ENCODE measurements at places on chromosomes 5 and 9.

DNA sequence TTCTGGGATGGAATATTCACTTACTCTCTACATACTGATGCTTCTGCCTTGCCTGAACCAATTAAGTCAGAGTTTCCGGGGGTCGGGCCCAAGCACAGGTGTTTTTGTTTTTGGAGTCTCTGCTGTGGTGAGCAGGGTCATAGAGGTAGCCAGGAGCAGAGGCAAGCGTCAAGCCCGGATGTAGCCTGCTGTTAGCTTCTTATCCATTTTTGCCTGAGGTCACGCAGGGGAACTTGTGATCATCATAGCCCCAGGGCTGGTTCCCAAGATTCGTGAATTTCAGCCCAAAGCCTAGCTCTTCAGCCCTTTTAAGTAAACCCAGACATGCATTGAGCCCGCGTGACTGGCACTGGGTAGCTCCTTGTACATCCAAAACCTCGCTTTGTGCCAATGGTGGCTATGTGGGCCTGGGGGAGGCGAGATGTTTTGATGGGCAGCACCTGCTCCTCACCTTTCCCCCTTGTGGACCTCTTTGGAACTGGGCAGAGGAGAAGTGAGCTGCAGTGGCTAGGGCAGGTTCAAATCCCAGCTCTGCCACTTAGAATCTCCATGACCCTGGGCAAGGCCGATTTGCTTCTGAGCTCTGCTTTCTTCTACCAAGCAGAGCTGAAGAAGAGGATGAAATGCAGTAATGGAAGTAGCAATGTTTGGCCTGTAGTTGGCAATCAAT, 33.7 kb downstream of the FGF18 start:
- peaks cover 15% of the 10 kb centered on the region for H3K4me1 ChIP-seq
- H3K27me3 ChIP-seq = no peaks in the 10 kb centered on the region
- H3K4me3 ChIP-seq = no peak overlapping the region
- DNase-seq = no peak

DNA sequence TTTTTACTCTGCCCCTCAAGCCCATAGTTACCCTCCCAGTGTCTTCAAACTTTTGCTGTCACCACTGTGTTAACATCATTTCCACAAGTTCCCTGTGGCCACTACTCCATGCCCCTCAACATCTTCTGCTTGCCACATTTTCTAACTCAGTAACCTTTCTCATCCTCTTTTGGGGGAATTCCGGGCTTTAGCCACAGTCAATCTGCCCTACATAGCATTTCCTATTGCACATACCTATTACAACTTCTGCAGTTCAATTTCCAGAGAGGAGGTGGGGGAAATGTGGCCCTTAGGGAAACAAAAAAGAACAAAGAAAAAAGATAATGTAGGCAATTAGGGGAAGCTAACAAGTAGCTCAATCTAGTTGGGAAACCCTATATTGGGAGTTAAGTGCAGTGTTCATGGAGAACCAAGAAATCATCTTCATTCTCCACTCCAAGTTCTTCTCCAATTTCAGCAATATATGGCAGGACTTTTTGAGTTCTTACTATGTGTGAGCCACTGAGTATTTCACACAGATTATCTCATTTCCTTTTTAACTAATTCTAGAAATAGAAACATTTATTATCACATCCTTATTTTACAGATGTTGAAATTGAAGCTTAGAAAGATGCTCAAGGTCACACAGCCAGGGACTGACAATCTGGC, 40.2 kb upstream of the LPAR1 start:
- no peak for DNase-seq
- H3K4me3 ChIP-seq = no peak overlapping the region
- no peaks in the 10 kb centered on the region for H3K36me3 ChIP-seq

- H3K4me3 ChIP-seq = no peak overlapping the region
- no peak for DNase-seq
- H3K36me3 ChIP-seq = no peaks in the 10 kb centered on the region
- no peaks in the 10 kb centered on the region for H3K27me3 ChIP-seq
- no peak overlapping the region for H3K27ac ChIP-seq
Observed at GRCh38 chr5:95940758-95941682, 20.6 kb downstream of the ELL2 start.

GRCh38 chr5:136038635-136039034, 9.8 kb downstream of the TGFBI start:
- no peaks in the 10 kb centered on the region for H3K36me3 ChIP-seq
- peaks cover 47% of the 10 kb centered on the region for H3K4me1 ChIP-seq
- H3K27me3 ChIP-seq = no peaks in the 10 kb centered on the region
- no peak overlapping the region for H3K4me3 ChIP-seq
- DNase-seq = no peak

- H3K27ac ChIP-seq = no peak overlapping the region
- no peaks in the 10 kb centered on the region for H3K36me3 ChIP-seq
Observed at GRCh38 chr5:157132281-157132612, 10.4 kb downstream of the MED7 start.

DNA sequence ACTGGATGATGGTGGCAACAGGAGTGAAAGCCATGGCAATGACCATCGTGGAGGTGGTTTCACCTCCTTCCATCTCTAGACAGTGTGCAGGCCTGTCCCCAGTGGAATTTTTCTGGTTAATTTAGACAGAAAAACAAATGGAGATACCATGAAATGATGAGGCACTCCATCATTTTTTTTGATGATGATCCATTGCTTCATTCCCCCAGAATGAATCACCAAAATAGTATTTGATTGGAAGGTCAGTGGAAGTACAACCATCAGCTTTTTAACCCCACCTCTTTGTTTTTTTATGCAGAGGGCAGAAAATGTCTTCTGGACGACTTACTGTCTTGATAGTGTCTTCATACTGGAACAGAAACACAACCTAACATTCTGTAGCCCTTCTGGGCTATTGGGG, 42.6 kb upstream of the ADRA1B start:
- no peak for DNase-seq
- no peak overlapping the region for H3K4me3 ChIP-seq
- no peaks in the 10 kb centered on the region for H3K4me1 ChIP-seq
- H3K36me3 ChIP-seq = no peaks in the 10 kb centered on the region
- no peak overlapping the region for H3K27ac ChIP-seq

- peaks cover 19% of the 10 kb centered on the region for H3K4me1 ChIP-seq
- peak; percentile 54 for DNase-seq
- H3K27ac ChIP-seq = no peak overlapping the region
- H3K27me3 ChIP-seq = no peaks in the 10 kb centered on the region
Observed at GRCh38 chr5:59218424-59219045, 635.7 kb downstream of the RAB3C start.

GRCh38 chr5:157025093-157025698, 33.7 kb downstream of the HAVCR1 start:
- H3K4me1 ChIP-seq = no peaks in the 10 kb centered on the region
- H3K4me3 ChIP-seq = no peak overlapping the region
- no peaks in the 10 kb centered on the region for H3K36me3 ChIP-seq
- DNase-seq = no peak
- H3K27ac ChIP-seq = no peak overlapping the region
- no peaks in the 10 kb centered on the region for H3K27me3 ChIP-seq

DNA sequence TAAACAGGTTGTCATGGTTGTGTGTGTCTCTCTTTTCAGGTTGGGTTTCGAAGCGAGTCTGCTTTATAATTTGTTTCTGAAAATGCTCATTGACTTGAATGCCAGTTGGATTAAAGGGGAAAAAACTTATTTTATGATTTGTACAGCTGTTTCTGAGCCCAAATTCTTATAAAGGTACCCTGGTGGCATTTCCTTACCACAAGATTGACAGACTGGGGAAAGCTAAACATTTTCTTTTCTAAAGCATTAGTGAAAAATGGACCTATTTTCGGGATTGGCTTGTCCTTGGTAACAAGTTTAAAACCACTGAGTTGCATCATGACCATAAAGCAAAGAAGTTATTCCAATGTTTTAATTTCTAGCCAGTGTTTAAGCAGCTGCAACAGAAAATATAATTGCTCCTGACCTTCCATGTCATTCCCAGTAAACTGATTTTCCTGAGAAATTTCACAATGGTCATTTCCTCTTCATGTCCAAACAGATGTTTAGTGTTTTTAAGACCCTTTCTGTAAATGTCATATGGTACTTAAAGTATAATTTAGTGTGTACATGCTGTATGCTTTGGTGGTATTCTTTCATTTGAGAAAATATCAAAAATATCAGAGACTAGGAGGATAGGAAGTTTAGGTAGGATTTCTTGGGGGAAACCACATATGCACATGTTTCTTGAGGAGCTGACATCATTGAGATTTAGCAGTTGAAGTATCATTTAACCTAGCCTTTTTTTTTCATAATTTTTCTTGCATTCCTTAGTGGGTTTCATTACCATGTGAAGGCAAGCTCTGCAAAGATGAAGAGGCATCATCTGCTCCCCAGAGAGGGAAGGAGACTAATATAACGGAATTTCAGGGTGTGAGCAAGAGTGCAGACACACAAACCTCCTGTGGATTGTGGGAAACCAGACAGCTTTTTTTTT, 667.1 kb upstream of the RGMB start:
- H3K27me3 ChIP-seq = no peaks in the 10 kb centered on the region
- H3K4me3 ChIP-seq = no peak overlapping the region
- peaks cover 40% of the 10 kb centered on the region for H3K4me1 ChIP-seq
- H3K36me3 ChIP-seq = no peaks in the 10 kb centered on the region
- peak; percentile 42 for DNase-seq
- no peak overlapping the region for H3K27ac ChIP-seq

DNA sequence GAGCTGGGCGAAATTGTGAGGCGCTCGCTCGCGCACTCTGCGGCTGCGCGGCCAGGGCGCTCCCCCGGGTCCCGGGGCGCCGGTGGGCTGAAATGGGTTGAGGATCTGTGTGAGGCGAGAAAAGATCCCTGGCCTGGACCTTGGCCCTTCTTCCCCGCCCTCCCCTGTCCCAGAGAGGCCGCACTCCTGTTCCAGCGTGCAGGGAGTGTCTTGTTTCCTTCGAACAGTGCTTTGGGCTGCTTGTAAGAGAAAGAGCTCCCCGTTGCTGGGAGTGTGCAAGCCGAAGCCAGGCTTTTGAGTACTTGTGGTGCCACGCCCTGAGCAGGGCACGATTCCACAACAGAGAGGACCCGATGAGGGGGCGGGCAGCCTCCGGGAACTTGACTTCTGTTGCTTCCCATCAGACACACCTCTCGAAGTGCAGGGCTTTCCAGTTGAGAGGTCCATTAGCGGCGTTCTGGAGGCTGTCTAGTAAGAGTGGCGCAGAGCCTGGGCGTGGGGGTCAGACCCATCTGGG, 535 bp downstream of the DOLPP1 start:
- no peak for DNase-seq
- H3K36me3 ChIP-seq = no peaks in the 10 kb centered on the region
- H3K27me3 ChIP-seq = no peaks in the 10 kb centered on the region
- peak overlapping the region; percentile 81 for H3K4me3 ChIP-seq

GRCh38 chr5:94690778-94691177, 72.3 kb downstream of the SLF1 start:
- no peak for DNase-seq
- peaks cover 15% of the 10 kb centered on the region for H3K4me1 ChIP-seq
- no peaks in the 10 kb centered on the region for H3K36me3 ChIP-seq
- H3K27ac ChIP-seq = no peak overlapping the region

DNA sequence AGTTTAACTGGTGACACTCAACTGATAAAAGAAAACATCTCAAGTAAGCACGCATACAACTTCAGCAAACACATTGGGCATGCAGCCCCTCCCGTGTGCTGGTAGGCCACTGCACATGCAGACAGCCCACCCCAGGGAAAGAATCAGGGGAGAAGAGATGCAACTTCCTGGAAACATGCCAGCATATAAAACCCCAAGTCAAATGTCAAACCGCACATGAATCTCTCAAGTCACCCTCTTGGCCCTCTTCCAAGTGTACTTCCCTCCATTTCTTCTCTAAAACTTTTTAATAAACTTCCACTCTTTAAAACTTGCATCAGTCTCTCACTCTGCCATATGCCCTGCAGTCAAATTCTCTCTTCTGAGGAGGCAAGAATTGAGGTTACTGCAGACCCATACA, 732.7 kb downstream of the SEMA5A start:
- H3K4me3 ChIP-seq = no peak overlapping the region
- no peaks in the 10 kb centered on the region for H3K27me3 ChIP-seq
- no peaks in the 10 kb centered on the region for H3K4me1 ChIP-seq
- no peak for DNase-seq
- H3K36me3 ChIP-seq = no peaks in the 10 kb centered on the region

DNA sequence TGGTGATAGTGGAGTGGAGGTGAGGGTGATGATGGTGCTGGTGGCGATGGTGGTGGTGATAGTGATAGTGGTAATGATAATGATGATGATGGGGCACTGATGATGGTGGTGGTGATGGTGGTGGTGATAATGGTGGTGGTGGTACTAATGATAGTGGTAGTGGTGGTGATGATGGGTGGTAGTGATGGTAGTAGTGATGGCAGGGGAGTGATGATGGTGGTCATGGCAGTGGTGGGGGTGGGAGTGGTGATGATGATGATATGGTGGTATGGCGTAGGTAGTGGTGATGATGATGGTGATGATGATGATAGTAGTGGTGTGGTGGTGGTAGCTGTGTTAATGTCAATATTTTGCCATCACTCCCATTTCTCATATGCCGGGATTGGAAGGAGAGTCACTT, 44.5 kb upstream of the ORM1 start:
- H3K4me1 ChIP-seq = peaks cover 2% of the 10 kb centered on the region
- H3K27me3 ChIP-seq = no peaks in the 10 kb centered on the region
- DNase-seq = no peak
- H3K36me3 ChIP-seq = no peaks in the 10 kb centered on the region

DNA sequence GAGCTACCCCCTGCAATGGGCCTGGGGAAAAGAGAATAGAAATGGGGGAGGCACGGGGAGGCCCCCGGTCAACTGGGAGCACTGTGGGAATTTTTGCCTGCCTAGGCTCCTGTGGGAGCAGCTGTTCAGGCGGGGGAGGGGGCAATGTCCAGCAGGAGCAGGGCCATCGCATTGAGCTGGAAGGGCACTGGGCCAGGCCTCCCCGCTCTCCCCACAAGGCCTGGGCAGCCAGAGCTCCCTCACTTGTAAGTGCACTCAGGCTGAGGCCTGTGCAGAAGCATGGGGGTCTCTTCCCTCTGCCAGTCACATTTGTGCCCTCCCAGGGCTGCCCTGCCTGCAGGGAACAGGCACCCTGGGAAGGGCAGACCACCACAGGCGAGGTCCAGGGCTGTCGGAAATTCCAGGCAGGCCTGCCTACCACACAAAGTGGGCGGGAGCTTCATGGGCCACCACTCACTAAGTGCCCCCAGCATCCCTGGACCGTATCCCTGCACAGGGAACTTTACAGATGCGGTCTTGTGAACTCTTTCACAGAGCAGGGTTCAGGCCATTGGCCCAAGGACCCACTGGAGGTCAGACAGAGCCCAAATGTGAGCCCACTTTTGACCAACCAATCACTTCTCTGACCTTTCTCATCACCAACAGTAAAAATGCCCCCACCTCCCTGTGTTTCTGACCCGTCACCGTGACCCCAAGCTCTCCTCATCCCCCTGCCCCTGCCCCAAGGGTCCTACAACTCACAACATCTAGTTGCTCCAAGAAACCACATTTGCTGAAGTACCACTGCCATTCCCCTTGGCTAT, 1.0 kb upstream of the CFAP157 start:
- H3K4me1 ChIP-seq = no peaks in the 10 kb centered on the region
- no peak for DNase-seq
- no peaks in the 10 kb centered on the region for H3K36me3 ChIP-seq
- H3K27ac ChIP-seq = no peak overlapping the region
- no peak overlapping the region for H3K4me3 ChIP-seq

- no peaks in the 10 kb centered on the region for H3K36me3 ChIP-seq
- H3K4me3 ChIP-seq = no peak overlapping the region
- no peak overlapping the region for H3K27ac ChIP-seq
- no peaks in the 10 kb centered on the region for H3K27me3 ChIP-seq
- no peak for DNase-seq
Observed at GRCh38 chr9:81906671-81907070, 21.6 kb upstream of the SPATA31D4 start.

GRCh38 chr9:34405719-34406118, 29.0 kb upstream of the MYORG start:
- no peak for DNase-seq
- no peaks in the 10 kb centered on the region for H3K4me1 ChIP-seq
- no peak overlapping the region for H3K27ac ChIP-seq
- no peaks in the 10 kb centered on the region for H3K27me3 ChIP-seq
- no peak overlapping the region for H3K4me3 ChIP-seq
- H3K36me3 ChIP-seq = peaks cover 16% of the 10 kb centered on the region
